ENCODE measurements at places on chromosomes 6 and 20.

DNA sequence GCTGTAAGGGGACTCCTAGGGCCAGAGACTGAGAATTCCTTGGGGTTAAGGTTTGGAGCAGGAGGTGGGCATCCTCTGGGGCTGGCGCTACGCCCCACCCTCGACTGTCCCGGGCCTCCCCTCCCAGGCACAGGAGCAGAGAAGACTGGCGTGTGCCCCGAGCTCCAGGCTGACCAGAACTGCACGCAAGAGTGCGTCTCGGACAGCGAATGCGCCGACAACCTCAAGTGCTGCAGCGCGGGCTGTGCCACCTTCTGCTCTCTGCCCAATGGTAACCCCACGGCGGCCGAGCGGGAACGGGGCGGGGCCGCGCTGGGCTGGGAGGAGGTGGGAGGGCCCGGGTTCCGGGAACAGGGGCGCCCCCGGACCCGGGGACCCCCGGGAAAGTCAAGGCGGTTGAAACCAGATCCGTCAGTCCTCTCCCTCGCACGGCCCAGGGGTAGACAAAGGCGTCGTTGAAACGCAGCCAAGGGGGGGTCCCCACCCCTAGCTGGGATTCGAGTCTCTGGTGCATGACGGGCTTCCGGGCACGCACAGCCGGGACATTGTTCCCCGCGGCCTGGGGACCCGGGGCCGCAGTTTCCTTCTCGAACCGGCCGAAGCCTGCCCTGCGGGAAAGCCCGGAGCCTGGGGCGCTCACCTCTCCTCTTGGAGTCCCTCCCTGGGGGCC lies 844 bp downstream of the WFDC2 start:
- DNase-seq = peak; percentile 81

DNA sequence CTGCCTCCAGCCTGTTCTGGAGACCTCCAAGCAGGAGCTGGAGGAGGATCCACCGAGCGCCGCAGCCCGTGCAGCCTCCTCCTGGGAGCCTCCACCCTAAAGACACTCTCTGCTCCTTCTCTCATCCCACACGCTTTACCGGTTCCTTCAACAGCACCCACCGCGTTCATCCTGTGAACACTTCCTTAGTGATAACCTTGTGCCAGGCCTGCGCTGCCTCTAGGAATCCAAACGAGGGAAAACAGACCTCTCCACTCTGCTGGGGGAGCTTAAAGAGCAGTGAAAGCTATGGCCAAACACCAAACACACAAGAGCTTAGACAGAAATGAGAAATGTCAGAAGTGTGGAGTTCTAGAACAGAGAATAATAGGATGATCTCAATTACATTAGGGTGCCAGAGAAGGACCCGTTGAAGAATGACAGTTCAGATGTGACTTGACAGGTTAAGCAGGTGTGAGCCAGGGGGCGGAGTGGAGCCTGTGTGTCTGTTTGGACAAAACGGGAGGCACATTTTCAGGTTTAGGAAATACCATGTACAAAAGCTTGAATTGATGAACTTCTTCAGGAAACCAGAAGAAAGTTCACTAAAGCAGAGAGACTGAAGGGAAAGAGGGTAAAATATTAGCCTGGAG lies 28.5 kb upstream of the HLA-DRB5 start:
- DNase-seq = no peak

- no peak for DNase-seq
These were observed 68.8 kb downstream of the RFX6 start for GRCh38 chr6:116945809-116946208.

DNA sequence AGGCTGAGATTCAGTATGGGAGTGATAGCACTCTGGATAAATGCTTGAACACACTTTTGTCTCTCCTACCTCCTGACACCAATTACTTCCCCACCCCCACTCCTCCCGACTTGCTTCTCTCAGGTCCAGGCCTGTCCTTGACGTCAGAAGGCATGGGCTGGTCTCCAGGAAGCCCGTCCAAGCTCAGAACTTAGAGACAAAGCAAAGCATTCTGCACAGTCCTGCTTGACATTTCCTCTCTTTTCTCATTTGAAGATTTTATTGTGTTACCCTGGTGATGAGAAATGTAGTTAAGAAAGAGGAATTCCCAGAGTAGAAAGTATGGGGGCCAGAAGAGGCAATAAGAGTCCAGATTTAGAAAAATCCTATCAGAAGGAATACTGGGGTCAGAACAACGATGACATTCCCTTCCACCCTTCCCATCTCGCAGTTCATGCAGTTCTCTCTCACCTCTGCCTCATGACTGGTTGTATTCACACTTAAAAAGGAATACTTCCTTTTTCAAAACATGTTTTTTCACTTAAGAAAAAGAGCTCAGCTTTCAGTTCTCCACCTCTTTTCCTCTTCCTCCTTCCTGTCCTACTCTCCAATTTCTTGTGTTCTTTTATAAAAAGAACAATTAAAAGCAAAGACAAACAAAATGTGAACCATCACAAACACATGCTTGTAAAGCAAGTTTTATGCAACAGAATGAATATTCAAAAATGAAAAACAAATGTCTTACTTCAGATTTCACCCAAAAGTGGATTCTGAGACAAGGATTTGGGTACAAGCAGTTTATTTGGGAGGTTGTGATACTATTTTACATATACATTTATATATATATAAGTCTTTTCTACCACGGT lies 18.5 kb upstream of the FAM184A start:
- no peak for DNase-seq

DNA sequence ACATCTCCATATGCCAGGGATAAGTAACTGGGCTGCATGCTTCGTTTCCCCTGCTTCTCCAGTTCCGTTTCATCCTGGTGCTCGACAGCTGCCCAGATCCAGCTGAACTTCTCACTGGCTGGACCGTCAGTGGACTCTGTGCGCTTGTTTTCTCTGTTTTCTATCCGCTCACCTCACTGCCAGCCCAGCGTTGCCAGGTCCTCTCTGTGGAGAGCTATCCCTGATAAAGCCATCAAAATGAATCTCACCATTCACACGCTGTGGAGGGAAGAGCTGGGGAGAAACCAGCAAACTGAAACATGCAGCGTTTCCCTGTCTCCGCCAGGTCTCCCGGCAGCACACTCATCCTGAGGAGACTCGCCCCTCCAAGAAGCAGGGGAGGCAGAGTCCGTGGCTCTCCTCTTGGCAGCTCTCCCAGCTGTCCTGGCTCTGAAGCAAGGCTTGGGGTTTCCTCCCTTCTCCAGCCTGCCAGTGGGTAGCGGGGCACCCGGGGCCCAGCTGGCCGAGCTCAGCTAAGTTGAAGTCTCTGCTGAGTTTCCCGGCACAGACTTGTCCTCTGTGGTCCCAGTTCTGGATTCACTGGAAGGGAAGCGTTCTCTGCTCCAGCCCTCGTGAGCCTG lies 160.9 kb downstream of the DTNBP1 start:
- no peak for DNase-seq

DNA sequence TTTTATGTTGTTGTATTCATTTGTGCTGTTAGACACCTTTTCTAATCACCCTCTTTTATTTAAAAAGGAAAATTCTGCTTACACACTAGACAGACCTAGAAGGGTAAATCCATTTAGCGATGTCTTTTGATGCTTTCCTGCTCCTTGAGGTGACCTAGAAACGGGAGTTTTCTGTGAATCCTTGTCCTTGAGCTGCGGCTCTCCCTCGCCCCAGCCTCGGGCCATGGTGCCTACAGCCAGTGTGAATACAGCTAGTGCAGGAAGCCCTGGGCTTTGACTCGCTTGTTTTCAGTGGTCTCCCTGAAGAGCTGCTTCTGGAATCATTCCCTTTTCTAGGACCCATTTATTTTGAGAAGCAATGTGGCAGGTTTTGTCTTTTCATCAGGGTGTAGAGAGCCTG lies 17.6 kb upstream of the ADRM1 start:
- DNase-seq = no peak
